Lung microvascular endothelial cell (primary cell): ENCODE measurements at places on chromosomes 2 and 18. TPM values are rescaled to one million over a fixed set of nuclear protein-coding genes. Genes with fewer than 3 reads are reported as not detected.
A peak's percentile ranks its signal among the peaks of the same experiment; 100 is the strongest.

DNA sequence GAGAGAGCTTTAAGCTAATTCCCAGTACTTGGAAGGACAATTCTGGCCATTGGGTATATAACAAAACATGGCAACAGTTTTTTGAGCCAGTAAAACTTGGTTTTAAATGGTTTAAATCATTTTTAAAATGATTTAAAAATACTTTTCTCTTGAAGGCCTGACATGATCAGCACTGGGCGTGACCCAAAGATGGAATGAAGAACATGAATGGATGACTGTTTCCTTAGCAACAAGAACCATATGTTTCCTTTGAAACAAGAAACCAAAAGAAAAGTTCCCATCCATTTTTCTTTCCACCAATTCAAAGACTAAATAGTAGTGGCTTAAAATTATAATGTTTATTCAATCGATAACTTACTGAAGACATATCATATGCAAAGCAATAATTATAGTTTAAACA lies 348.3 kb upstream of the FIGN start:
- DNase-seq: no peak

GRCh38 chr2:150127995-150128394 lies 359.5 kb downstream of the RND3 start:
- DNase-seq: peak; percentile 91

- DNase-seq: no peak
Observed at GRCh38 chr2:206713746-206714145, 4.5 kb downstream of the DYTN start.

DNA sequence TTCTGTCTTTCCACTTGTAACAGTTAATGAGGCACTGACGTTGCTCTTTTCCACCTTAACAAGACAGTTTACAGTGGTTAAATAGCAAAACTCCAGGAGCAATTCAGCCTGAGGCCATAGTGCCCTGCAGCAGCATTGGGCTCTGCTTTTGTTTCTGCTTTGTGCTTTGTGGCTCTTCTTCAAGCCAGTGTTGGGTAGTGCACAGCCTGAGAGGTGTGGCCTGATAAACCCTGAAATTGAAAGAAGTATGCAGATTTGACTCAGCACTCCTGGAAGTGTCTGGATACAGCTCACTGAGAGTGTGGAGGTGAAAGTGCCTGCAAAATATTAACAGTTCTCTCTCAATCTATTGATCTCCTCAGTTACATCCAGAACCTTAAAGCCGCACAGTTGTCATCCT lies 63.0 kb downstream of the STK25 start:
- no peak for DNase-seq

DNA sequence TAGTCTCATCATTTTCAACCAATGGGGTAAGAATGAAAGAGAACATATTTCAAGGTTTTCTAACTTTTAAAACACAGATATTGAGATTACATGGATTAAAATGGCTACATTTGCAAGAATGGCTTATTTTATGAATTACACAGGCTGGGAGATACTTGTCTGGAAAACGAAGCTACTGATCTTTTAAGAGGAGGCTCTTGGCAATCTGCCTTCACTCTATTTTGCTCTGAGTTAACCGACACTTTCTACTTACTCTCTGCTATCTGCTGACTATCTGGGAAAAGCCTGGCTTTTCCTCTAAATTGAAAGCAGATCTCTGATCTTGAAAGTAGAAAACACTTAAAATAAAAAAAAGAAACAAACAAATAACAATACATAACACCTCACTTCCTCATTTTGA lies 325.4 kb upstream of the LINC00305 start:
- no peak for DNase-seq

DNA sequence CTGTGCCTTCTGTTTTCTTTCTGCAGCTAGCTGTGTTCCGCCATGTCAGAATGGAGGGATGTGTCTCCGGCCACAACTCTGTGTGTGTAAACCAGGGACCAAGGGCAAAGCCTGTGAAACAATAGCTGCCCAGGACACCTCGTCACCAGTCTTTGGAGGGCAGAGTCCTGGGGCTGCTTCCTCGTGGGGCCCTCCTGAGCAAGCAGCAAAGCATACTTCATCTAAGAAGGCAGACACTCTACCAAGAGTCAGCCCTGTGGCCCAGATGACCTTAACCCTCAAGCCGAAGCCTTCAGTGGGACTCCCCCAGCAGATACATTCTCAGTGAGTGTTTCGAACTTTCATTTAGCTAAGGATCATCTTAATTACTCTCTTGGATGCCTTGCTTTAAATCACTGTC lies 74.1 kb downstream of the LTBP1 start:
- no peak for DNase-seq

MARCHF4 gene
- total RNA-seq: 0.20 and 0.22 TPM in 2 replicates

CD226 gene
- total RNA-seq: 0.40 and 1.3 TPM in 2 replicates

RIT2 gene
- not detected in 2 replicates for total RNA-seq

ANKRD30B gene
- under 0.01 TPM in 1 of 2 replicates, not detected in the other for total RNA-seq

IL36A gene
- not detected in 2 replicates for total RNA-seq
